Jurkat, Clone E6-1 (cell line): ENCODE measurements at places on chromosomes 12 and 14.
A peak's percentile ranks its signal among the peaks of the same experiment; 100 is the strongest.

DNA sequence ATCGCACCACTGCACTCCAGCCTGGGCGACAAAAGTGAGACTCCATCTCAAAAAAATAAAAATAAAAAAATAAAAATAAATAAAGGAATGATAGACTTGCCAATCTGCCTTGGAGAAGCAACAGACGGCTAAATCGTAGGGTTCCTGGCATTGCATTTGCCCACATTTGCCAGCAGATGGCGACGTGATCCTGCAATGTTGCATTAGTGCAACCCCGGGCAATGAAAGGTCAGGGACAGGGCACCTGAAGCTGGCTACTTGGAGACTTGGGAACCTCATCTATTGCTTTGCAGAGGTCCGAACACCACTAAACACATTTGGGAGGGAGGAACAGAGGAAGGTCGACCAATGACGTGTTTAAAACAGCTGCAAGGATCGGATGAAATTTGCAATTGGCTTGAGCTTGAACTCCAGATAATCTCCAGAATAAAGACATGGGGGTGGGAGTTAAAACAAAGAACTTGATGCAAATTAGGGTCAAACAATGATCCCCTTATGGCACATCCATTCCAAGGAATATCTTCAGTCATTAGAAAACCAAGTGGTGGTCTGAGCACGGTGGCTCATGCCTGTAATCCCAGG is 34.6 kb downstream of the SPRING1 start:
- DNase-seq: peak; percentile 53

GRCh38 chr12:54154681-54155186 is 34.1 kb downstream of the SMUG1 start:
- no peak for DNase-seq

- no peak for DNase-seq
Measured at GRCh38 chr14:68518166-68518565, 274.7 kb downstream of the ZFP36L1 start.

- DNase-seq: no peak
Measured at GRCh38 chr12:14473707-14474287, 93.9 kb downstream of the PLBD1 start.

DNA sequence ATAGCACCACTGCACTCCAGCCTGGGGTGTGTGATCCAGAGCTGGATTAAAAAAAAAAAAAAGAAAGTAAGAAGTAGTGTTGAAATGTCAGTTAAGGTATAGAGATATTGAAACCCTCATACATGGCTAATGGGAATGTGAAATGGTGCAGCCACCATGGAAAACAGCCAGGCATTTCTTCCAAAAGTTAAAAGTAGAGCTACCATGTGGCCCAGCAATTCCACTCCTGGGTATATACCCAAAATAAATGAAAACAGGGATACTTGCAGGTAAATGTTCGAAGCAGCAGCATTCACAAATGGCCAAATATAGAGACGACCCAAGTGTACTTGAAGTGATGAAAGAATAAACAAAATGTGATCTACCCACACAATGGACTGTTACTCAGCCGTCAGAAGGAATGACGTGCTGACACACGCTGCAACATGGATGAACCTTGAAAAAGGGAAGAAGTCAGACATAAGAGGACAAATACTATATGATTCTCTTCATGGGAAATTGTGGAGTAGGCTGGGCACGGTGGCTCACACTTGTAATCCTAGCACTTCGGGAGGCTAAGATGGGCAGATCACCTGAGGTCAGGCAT is 15.2 kb downstream of the IL31 start:
- no peak for DNase-seq

GRCh38 chr14:71006200-71006563 is 98.9 kb downstream of the PCNX1 start:
- no peak for DNase-seq

- no peak for DNase-seq
Measured at GRCh38 chr14:71410578-71411284, 503.5 kb downstream of the PCNX1 start.

GRCh38 chr14:101202627-101203404 is 299.3 kb upstream of the RTL1 start:
- DNase-seq: no peak

GRCh38 chr12:75578546-75578945 is 67.1 kb upstream of the KRR1 start:
- no peak for DNase-seq

DNA sequence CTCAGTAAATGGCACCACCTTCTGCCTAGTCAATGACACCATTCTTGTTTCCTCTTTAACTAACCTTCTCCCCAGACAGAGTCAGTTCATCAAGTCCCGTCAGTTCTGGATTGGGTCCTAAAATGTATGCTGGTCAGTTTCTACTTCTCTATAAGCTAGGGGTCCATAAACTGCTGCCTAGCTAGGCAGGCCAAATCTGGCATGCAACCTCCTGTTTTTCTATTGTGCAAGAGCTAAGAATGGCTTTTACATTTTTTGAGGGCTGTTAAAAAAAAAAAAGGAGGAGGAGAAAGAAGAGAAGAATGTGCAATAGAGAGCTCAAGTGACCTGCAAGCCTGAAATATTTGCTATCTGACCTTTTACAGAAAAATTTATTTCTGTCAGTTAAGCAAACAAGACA is 6.4 kb upstream of the TMED10 start:
- no peak for DNase-seq

DNA sequence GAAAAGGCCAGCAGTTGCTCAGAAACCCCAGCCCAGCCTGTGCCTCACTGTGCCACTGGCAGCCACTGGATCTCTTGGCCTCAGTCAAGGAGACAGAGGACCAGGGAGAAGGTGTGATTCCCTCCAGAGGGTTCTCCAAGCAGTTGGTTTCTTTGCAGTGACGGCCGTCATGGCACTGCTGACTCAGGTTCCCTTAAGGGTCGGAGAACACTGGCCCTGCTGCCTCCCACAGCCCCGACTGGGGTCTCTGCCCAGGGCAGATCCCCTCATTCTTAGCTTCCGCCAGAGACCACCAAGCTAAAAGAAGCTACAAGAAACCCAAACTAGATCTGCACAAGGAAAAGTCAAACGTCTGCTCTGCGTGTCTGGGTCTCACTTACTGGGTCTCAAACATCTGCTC is 16.4 kb downstream of the TSPAN11 start:
- DNase-seq: no peak

GRCh38 chr12:84313323-84313675 is 599.3 kb downstream of the SLC6A15 start:
- no peak for DNase-seq

DNA sequence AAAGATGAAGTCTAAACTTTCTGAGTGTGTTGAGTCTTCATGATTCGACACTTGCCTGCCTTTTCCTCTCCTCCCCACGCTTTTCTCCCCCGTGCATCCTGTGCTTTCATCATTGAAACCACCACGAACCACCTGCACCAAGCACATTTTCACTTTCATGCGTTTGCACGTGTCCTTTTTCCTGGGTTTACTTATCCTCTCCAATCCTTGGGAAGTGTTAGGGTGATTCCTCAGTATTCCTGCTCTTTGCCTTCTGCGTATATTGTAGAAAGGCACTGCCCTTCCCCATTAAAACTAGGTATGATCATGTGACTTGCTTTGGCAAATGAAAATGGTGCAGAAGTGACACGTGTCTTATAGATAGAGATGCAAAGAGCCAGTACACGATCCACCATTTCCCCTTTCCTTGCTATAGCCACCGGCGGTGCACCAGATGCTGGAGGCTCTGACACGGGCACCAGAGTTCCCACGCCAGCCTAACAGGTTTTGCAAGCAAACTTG is 106.6 kb downstream of the BRMS1L start:
- DNase-seq: peak; percentile 85

DNA sequence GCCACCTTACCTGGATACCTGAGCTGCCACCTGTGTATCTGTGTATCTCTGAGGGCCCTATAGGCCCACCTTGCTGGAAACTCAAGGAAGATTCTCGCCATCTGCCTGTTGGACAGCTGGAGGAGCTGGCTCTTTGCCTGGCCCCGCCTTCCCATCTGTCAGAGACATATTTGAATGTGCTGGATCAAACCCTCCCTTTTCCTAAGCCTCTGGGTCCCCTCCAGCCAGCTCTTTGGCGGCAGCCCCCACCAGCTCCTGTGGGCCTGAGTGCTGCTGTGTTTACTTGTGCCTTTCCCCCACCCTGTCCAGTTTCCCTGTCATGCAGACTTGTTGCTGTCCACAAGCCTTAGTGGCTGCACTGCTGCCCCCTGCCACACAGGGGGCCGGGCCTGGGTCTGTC is 55.9 kb upstream of the SRSF5 start:
- DNase-seq: no peak

DNA sequence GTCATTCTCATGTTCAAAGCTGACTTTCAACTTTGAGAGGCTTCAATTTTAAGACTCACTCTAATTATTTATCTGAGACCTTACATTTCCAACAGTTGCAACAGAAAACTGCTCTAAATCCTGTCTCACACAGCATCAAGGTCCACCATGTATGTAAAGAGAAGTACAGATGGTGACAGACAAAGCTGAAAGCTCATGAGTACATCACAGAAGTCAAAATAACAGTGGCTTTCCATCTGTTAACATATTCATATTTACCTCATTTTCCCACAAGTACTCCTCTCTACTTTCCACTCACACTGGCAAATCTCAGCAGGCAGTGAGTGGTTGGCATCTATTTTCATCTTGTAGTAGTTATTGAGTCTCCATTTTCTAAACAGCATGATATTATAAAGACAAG is 192.0 kb downstream of the MDGA2 start:
- DNase-seq: no peak

DNA sequence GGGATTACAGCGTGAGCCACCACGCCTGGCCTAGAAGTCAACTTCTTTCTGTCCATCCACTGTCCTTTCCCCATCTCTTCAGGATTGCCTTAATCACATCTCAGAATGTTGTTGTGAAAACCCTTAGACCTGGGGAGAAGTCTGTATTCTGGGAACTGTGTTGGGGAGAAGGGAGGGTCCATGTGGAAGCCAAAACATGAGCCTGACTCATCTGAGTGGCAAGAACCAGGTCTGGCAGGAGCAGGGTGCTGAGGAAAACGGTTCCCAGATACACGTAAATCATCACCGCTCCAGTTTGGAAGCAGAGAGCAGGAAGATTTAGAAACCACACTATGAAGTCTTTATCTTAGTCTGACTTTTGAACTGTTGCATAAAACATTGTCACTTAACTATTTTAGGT is 245.6 kb upstream of the RGS6 start:
- DNase-seq: no peak

GRCh38 chr14:76525106-76525821 is 149.3 kb downstream of the ESRRB start:
- DNase-seq: no peak

- DNase-seq: no peak
Measured at GRCh38 chr12:19287302-19287701, 152.0 kb upstream of the AEBP2 start.

- no peak for DNase-seq
Measured at GRCh38 chr14:101122237-101123141, 219.0 kb upstream of the RTL1 start.
